Astrocyte (in vitro differentiated cells and primary cell): ENCODE measurements at places on chromosomes 2 and 18. TPM values are rescaled to one million over a fixed set of nuclear protein-coding genes. Genes with fewer than 3 reads are reported as not detected.

Gene DUSP2
- total RNA-seq = 0.84 and 0.95 TPM in 2 replicates

Gene RGPD4
- total RNA-seq = not detected in 2 replicates

Gene FSHR
- 0.30 and 0.38 TPM in 2 replicates for total RNA-seq

Gene KCNK3
- 1.9 and 2.3 TPM in 2 replicates for total RNA-seq

Gene IL36B
- total RNA-seq = not detected in 2 replicates

Gene DCC
- total RNA-seq = 2.0 and 2.6 TPM in 2 replicates

Gene UGT1A10
- total RNA-seq = not detected in 2 replicates

Gene FBXO36
- total RNA-seq = 1.9 and 2.8 TPM in 2 replicates
